ENCODE measurements at places on chromosomes 13 and 19. TPM values are rescaled to one million over a fixed set of nuclear protein-coding genes. Genes with fewer than 3 reads are reported as not detected.

DNA sequence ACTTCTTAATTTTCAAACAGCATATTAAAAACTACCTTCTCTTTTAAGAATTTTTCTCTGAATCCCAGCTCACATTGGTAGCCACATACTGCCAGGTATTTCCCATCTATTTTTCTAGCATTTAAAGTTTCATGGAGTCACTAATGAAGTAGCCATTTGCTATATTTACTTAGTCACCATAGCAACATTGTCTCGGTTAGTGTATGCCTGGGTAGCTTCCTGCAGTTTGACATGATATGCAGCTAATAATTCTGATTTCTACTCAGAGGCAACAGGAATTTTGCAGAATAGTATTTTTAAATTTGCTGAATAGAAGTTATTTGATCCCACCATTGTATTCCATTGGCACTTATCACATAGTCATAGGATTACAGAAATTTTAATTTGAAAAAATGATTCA, 30.9 kb upstream of the KCTD4 start:
- no peak for DNase-seq

GRCh38 chr19:10006335-10006708, 4.0 kb downstream of the COL5A3 start:
- DNase-seq: no peak

DNA sequence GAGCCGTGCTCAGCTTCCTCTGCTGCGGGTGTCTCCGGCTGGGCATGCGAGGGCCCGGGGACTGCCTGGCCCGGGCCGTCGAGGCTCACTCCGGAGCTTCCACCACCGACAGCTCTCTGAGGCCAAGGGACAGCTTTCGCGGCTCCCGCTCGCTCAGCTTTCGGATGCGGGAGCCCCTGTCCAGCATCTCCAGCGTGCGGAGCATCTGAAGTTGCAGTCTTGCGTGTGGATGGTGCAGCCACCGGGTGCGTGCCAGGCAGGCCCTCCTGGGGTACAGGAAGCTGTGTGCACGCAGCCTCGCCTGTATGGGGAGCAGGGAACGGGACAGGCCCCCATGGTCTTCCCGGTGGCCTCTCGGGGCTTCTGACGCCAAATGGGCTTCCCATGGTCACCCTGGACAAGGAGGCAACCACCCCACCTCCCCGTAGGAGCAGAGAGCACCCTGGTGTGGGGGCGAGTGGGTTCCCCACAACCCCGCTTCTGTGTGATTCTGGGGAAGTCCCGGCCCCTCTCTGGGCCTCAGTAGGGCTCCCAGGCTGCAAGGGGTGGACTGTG, 1.2 kb downstream of the S1PR4 start:
- no peak for DNase-seq

GRCh38 chr13:45875951-45876350, 24.4 kb upstream of the SIAH3 start:
- no peak for DNase-seq

- no peak for DNase-seq
These were observed 63.0 kb downstream of the MAP4K1 start for GRCh38 chr19:38554676-38555141.

- DNase-seq: no peak
These were observed 837.0 kb downstream of the DIAPH3 start for GRCh38 chr13:59326717-59327116.

DNA sequence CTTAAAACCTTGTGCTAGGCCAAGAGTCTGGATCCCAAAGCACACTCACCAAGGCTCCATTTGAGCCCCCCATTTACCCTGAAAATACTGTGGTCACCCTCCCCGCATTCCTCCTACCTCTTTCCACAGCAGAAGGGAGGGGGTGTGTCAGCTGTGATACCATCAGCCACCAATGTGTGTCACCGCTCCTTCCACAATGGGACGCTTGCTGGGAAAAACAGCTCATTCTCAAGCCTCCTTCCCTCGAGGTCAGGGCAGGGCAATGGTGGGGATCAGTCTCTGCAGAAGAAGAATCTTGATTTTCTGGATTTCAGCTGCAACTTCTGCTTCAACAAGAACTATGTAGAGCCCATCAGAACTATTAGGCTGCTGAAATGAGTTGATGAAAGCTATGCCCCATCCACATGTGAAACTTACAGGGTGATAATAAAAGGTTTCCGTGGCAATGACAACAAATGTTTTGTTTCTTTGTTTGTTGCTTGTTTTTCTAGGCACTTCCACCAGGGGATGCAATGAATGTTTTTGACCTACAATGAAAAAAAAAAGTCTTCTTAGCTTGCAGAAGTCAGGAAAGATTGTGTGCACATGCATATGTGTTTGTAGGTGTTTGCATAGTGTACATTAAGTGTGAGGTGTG, 26.4 kb upstream of the ZNF507 start:
- DNase-seq: peak; percentile 50

DNA sequence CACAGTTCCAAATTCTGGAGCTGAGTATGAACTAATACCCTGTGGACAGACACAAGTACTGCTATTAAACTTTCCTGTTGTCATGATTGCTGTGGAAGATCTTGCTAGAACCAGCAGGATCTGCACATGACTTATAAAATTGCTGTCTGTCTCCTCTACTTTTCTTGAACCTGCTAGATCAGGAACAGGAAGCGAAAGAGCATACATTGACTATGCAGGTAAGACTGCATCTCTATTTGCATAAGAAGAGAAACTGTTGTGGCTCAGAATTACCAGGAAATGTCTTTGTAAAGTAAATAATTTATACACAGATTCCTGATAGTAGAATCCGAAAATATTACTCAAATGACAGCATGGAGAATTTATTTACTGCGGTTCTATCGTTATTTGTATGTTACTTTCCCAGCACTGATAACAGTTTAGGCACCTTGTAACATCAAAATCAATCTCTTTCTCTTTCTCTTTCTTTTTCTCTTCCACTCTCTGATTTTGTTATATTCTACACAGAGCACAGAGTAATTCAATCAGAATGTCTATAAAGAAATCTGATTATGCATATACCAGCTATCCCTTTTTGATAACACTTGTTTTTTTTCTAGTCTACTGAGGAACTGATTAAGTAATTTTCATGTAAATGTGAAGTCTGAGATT, 226.5 kb downstream of the MYO16 start:
- no peak for DNase-seq

- no peak for DNase-seq
These were observed 459 bp upstream of the TMEM59L start for GRCh38 chr19:18612051-18612771.

GRCh38 chr19:15292847-15293582, 39.3 kb downstream of the BRD4 start:
- peak; percentile 61 for DNase-seq

DNA sequence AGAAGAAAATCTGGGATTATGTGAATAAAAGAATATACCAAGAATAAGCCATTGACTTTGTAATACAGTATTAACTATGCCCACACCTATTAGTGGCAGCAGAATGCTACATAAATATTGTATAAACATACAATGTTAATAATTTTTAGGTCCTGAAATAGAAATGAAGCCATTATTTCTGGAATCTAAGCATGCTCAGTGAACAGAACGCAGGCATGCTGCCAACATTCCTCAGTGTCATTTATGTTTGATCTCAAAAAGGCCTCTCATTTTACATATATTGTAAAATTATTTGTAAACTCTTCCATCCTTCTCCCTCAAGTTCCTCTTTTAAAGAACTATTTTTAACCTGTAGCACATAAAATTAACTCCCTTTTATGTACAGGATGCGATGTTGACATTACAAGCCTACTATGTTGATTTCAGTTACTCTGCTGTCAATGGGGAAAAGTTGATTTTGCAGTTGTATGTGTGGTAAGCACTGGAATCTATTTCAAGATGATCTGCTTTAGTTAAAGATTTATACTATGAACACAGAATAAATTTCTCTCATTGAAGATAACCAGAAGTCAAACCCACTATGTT, 118.8 kb downstream of the VWA8 start:
- no peak for DNase-seq

- DNase-seq: no peak
These were observed 30.4 kb downstream of the RB1 start for GRCh38 chr13:48333976-48334375.

DNA sequence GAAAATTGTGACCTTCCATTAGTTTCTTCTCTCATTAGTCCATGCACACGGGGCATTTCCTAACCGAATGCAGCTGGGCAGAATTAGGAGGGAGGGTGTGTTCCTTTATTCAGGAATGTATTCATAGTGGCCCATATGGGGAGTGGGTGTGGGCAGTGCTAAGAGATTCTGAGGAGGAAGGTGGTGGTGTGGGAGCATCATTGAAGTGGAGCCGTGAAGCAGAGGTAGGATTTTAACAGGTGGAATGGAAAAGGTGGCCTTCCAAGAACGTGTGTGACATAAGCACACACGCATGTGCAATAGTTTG, 134.2 kb downstream of the MTUS2 start:
- no peak for DNase-seq

DNA sequence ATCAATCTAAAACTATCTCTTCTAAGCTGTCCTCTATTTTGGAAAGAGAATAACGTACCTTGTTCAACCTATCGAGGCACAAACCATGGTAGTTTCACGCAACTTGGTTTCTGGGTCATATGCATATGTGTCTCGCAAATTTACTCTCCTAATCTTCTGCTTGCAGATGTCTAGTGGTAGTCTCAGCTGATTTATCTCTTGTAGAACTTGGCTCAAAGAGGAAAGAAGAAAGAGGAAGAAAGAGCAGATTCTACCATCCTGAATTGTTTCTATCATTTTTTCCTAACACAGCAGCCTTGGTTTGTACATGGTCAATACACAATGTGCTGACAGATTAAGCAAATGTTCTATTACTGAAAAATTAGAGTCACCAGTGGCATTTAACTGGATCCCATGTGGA, 282.3 kb downstream of the SPRY2 start:
- no peak for DNase-seq

DNA sequence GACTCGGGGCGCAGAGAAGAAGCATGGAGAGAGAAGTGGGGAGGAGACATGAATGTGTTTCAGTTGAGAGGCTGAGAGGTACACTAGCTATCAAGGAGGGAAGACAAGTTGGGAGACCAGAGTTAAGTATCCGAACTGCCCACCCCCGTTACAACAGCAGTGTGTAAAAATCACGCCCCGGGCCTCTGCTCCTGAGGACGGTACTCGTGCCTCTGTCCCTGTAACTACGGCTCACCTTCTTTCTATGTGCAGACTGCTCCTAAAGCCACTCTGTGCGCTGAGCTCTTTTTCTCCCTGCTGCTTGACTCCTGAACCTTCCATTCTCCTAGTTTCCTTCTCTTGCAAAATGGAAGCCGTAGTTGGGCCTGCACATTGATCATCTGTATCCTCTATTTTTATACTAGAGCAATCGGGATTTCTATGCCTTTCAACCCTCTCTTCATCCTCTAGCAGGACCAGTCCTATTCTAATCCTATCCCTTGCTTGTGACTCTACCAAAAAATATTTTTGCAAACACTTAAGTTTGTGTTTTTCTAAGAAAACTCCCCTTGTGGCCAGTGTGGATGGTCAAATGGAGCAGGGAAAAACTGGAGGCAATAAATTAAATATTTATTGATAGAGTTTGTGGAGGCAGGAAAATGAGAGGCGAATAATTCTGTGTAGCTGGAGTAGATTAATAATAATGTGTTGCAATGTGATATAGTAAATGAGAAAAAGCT, 569 bp downstream of the POLR1D start:
- peak; percentile 47 for DNase-seq

DNA sequence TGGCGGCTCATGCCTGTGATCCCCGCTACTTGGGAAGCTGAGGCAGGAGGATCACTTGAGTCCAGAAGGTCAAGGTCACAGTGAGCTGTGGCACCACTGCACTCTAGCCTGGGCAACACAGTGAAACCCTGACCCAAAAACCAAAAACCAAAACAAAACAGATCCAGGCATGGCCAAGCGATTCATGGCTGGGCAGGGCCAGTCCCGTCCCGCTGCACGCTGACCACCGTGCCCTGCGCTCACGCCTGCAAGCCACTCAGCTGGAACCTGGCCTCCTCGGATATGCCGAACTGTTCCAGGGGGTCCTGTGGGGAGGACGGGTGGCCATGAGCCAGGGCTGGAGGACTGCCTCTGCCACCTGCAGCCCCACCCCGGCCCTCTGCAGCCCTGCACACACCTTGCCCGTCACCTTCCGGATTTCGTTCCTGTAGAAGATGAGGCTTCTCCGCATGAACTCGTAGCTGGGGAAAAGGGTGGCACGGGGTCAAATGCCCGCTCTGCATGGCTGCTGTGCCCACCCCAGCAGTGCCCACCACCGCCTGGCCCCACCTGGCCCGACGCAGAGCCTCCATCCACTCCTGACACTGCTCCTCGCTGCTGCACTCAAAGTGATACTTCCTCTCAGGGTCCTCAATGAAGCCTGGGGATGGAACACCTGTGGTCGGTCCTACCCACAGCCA, 2.4 kb downstream of the PLEKHJ1 start:
- no peak for DNase-seq

- DNase-seq: no peak
These were observed 21.2 kb downstream of the ARHGAP35 start for GRCh38 chr19:46882034-46882433.

DNA sequence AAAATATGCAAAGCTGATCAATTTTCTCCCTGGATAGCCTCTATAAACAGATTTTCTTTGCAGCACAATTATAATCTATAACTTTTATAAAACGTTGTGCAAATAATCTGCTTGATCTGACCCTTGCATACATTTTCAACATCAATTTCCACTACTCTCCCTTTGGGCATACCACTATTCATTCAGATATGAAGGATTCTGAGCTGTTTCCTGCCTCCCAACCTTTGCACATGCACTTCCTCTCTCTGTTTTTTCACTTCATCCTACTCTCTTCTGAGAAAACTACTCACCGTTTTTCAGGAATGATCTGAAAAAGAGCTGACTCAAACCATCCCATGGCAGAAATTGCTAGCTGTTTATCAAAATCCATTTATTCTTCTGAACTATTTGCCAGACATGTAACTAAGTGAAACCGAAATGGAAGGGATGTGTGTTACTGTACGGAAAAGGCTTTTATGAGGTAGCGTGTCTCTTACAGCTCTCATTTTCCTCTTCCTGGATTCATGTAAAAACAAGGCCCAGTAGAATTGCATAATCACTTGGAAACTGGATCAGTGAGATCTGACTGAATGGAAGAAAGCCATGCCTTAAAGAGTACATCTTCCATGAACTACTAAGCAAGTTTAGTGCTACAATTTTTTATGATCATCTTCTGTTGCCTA, 1447.3 kb upstream of the MIR17HG start:
- DNase-seq: no peak

- DNase-seq: peak; percentile 95
These were observed 69.6 kb upstream of the RNF113B start for GRCh38 chr13:98246538-98247172.

GRCh38 chr13:51479199-51479523, 26.3 kb upstream of the INTS6 start:
- DNase-seq: no peak

The SLC10A2 gene
- not detected for total RNA-seq

The ATXN8OS gene
- total RNA-seq: not detected

The RBM26 gene
- 98.3 TPM for total RNA-seq

The ATP1A3 gene
- total RNA-seq: 12.1 TPM

The KATNAL1 gene
- 16.4 TPM for total RNA-seq

The FAM187B gene
- total RNA-seq: not detected

The CAPN12 gene
- not detected for total RNA-seq

The RUVBL2 gene
- 139 TPM for total RNA-seq

The ZNF575 gene
- not detected for total RNA-seq

The UFM1 gene
- total RNA-seq: 101 TPM

Data from SJCRH30 (cell line).